ENCODE measurements at places on chromosomes 6 and 20.

DNA sequence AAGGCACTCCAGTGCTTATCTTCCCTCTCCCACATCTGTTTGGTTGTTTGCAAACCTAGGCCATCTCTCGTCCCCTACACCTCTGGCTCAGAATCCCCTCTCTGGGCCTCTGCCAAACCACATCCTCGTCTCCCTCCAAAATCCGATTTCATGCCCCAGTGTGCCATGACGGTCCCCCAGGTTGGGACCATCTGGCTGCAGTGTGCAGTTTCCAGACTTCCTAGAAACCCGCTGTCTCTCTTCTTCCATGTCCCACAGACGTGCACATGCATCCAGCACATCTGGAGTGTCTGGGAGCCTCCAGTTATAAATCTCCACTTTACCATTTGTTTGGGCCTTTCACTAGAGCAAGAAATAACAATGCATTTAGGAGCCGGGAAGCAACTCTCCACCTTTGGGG lies 316.2 kb downstream of the KIF16B start:
- no peak for DNase-seq

GRCh38 chr20:63378626-63379025 lies 17.5 kb upstream of the CHRNA4 start:
- no peak for DNase-seq

GRCh38 chr20:40945754-40946450 lies 82.7 kb upstream of the TOP1 start:
- DNase-seq, result no peak

DNA sequence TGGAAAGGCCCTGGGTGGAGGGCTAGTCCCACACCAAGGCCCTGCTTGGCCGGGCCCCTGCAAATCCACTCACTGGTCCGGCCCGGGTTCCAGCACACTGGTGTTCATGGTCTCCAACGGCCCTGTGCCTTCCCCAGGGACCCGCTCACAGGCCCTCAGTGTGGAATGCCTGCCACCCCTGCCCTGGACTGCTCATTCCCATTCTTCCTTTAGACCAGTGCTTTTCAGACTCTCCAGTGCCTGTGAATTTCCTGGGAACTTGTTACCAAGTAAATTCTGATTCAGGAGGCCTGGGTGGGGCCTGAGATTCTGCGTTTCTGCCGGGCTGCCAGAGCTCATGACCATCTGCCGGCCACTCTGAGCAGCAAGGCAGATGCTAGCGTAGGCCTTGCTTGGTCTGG lies 5.7 kb upstream of the PXDC1 start:
- no peak for DNase-seq

DNA sequence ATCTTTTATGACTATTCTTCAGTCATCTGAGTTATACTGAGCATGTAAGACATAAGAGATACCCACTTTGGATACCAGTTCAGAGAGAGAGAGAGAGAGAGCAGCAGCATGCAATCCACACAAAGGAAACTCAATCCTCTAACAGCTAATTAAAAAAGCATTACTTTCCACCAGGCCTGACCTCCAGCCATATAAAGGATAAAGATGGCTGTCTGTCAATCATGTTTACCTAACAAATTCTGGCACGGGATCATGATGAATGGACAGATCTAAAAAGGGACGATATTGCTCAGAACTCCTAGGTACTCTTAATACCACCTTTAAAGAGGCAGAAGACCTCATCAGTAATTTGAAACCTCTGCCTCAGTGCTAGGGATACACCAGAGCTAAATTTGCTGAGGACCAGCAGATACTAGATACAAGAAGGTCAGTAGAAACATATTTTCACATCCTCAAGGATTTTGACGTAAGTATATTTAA lies 159.2 kb downstream of the RPS12 start:
- DNase-seq, result no peak

GRCh38 chr6:6694825-6695624 lies 106.5 kb downstream of the LY86 start:
- DNase-seq, result no peak

GRCh38 chr6:157089258-157089657 lies 234.1 kb downstream of the TMEM242 start:
- DNase-seq, result no peak

- no peak for DNase-seq
Measured at GRCh38 chr6:105364243-105364642, 38.6 kb downstream of the PREP start.

DNA sequence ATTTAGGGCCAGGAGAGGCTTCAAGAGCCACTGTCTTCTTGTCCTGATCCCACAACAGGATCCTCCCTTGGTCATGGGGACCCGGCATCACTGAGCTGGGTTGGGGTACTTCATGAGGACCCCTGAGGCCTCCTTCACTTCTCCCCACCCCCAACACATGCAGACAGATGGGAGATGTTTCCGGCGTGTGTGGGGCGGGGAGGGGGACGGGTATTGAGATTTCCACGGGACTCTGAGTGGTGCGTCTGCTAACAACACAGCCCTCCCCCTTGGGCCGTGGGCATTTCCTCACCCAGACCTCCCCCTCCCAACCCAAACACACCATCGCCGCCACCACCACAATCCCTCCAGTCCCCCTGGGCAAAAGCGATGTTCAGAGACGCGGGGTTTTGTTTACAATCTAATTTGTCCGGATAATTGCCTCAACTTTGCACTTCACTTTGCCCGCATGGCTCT lies 906 bp upstream of the FOXP4 start:
- DNase-seq, result no peak
